ENCODE measurements at places on chromosomes 3 and 15. TPM values are rescaled to one million over a fixed set of nuclear protein-coding genes. Genes with fewer than 3 reads are reported as not detected.

Gene BCHE
- 0.03 TPM for total RNA-seq

Gene LRRC31
- total RNA-seq: not detected

Gene CPEB1
- 0.94 TPM for total RNA-seq

Gene SLC12A1
- not detected for total RNA-seq

Gene SRGAP3
- total RNA-seq: 0.69 TPM

Gene TTBK2
- total RNA-seq: 3.1 TPM

Gene HDAC11
- total RNA-seq: 1.7 TPM

Gene RAD18
- 34.7 TPM for total RNA-seq

Gene MAGEF1
- total RNA-seq: 76.3 TPM

Gene MYEF2
- 7.7 TPM for total RNA-seq

Gene CYP8B1
- not detected for total RNA-seq

Gene TGM5
- total RNA-seq: 0.20 TPM

Gene NEK4
- total RNA-seq: 25.9 TPM

Gene COL7A1
- total RNA-seq: 3.1 TPM

Gene GBE1
- total RNA-seq: 35.1 TPM

Gene CCR3
- not detected for total RNA-seq

Gene CSPG4
- 16.9 TPM for total RNA-seq

Gene ARID3B
- 3.5 TPM for total RNA-seq

Gene UROC1
- 0.03 TPM for total RNA-seq

Gene SCG5
- 36.1 TPM for total RNA-seq

Gene SPSB4
- not detected for total RNA-seq

Gene ROPN1
- 0.21 TPM for total RNA-seq

Gene DPPA2
- not detected for total RNA-seq

Gene INSYN1
- 0.53 TPM for total RNA-seq

Gene GOLGA6L2
- not detected for total RNA-seq

Gene SYNPR
- total RNA-seq: not detected

Gene RPL14
- total RNA-seq: 971 TPM

Gene CFAP100
- not detected for total RNA-seq

Gene GOLGA8J
- total RNA-seq: not detected

Gene TICRR
- total RNA-seq: 10.1 TPM

Gene OR4F15
- total RNA-seq: 0.51 TPM

Gene B3GNT5
- 21.6 TPM for total RNA-seq

Gene ANKUB1
- not detected for total RNA-seq

Gene TMEM108
- total RNA-seq: 0.27 TPM

Gene CLDN18
- total RNA-seq: not detected

Gene SLC28A1
- total RNA-seq: not detected

Gene PPP1R14D
- not detected for total RNA-seq

Gene WDR93
- not detected for total RNA-seq

Gene RBP2
- total RNA-seq: not detected

Gene ANKRD34C
- total RNA-seq: 0.29 TPM

Gene IGSF11
- total RNA-seq: not detected

Gene RYR3
- 0.02 TPM for total RNA-seq

Gene NEDD4
- 17.5 TPM for total RNA-seq

Gene CCR4
- not detected for total RNA-seq

Gene TERC
- total RNA-seq: 52.4 TPM

Gene CHDH
- not detected for total RNA-seq

Gene GOLGA6L22
- not detected for total RNA-seq

Gene NMNAT3
- not detected for total RNA-seq

Gene SLC22A14
- total RNA-seq: not detected

Gene INKA1
- total RNA-seq: 1.6 TPM

Gene MST1R
- total RNA-seq: 1.2 TPM

Gene LMCD1
- 1.3 TPM for total RNA-seq

Gene IL12A
- 18.8 TPM for total RNA-seq

Gene TLR9
- total RNA-seq: not detected

Gene ARNT2
- total RNA-seq: 3.7 TPM

Gene SCN11A
- total RNA-seq: not detected

Gene ANKRD63
- not detected for total RNA-seq

Gene FHIT
- total RNA-seq: not detected
